ENCODE measurements at places on chromosomes 4 and X.
A peak's percentile ranks its signal among the peaks of the same experiment; 100 is the strongest.

GRCh38 chr4:108130955-108131354 lies 37.8 kb downstream of the LEF1 start:
- no peaks in the 10 kb centered on the region for H3K36me3 ChIP-seq
- H3K27ac ChIP-seq, result no peak overlapping the region
- no peaks in the 10 kb centered on the region for H3K4me1 ChIP-seq
- H3K4me3 ChIP-seq, result no peak overlapping the region
- H3K27me3 ChIP-seq, result no peaks in the 10 kb centered on the region

DNA sequence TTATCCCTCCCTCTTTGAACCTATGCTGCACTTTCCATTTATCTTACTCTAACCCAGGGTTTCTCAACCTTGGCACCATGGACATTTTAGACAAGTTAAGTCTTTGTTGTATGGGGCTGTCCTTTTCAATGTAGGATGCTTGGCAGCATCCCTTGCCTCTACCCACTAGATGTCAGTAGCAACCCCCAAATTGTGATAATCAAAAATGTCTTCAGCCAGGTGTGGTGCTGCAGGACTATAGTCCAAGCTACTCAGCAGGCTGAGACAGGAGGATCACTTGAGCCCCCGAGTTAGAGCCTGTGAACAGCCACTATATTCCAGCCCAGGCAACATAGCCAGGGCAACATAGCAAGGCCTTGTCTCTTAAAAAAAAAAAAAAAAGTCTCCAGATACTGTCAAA lies 7.0 kb downstream of the LRCH2 start:
- H3K4me3 ChIP-seq, result no peak overlapping the region
- H3K27me3 ChIP-seq, result no peaks in the 10 kb centered on the region
- H3K36me3 ChIP-seq, result no peaks in the 10 kb centered on the region

DNA sequence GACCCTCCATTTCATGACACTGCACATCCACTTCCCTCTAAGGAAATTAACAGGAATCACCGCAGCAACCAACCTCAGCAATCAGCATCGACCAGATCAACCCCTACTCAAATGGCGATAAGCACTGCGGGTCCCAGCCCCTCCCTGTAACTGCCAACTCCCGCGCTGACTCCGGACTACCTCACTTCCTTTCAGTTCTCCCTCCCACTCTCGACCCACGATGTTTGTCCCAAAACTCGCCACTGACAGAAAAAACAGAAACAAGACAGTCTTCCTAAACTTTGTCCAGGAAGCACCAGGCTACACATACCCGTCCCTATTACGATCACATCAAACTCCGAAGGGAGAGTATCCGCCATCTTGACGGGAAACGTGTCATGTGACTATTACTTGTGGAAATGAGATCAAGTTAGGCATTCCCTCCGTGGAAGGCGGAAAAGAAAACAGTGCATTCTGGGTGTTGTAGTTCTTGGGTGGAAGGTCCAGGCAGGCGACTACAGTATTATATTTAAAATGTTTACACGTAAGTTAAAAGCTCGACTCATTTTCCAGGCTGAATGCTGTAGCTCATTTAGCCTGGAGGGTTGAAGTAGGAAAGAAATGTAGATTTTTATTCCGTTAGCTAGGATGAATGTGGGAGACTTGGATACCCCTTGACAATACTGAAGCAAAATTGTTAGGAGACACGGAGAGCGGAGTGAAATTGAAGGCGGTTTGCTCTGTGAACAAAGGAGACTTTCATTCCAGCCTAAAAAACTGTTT lies at the start of gene CHM:
Gene CHM (minus strand): TSS at position 385 of the 762 bp plus-strand sequence. CDS start 26 bp downstream, at position 359.
- peak within 1 kb of the TSS; percentile 68 for H3K27ac ChIP-seq
- H3K4me3 ChIP-seq, result peak within 1 kb of the TSS; percentile 93
- H3K4me1 ChIP-seq, result peaks cover 4% of the 10 kb centered on the region
- H3K36me3 ChIP-seq, result no peaks in the 10 kb centered on the region
- DNase-seq, result peak; percentile 89

DNA sequence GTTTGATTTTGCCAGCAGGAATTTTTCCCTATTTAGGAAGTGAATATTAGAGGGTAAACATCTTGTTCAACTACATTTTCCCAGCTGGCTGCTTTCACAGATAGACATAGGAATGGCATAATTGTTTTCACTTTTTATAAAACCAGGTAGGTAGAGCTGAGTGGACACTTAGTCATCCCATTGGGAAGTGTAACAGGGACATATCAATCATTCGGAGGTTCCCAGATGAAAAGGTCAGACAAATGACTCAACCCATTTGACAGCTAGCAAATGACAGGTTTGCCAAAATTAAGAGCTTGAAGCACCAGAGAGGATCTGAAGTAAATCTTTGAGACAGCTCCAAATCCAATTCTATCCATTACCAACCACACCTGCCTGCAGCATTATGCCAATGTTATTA lies 205.3 kb downstream of the SLC39A8 start:
- no peak overlapping the region for H3K4me3 ChIP-seq
- H3K27me3 ChIP-seq, result no peaks in the 10 kb centered on the region
- no peak for DNase-seq
- no peak overlapping the region for H3K27ac ChIP-seq
- H3K4me1 ChIP-seq, result no peaks in the 10 kb centered on the region
- no peaks in the 10 kb centered on the region for H3K36me3 ChIP-seq

GRCh38 chr4:38131371-38132091 lies 171.3 kb downstream of the PTTG2 start:
- peak overlapping the region; percentile 93 for H3K27ac ChIP-seq
- no peaks in the 10 kb centered on the region for H3K27me3 ChIP-seq
- H3K36me3 ChIP-seq, result no peaks in the 10 kb centered on the region
- H3K4me1 ChIP-seq, result peaks cover 72% of the 10 kb centered on the region
- H3K4me3 ChIP-seq, result peak overlapping the region; percentile 3

- no peak overlapping the region for H3K4me3 ChIP-seq
- no peaks in the 10 kb centered on the region for H3K36me3 ChIP-seq
- no peaks in the 10 kb centered on the region for H3K27me3 ChIP-seq
- no peak overlapping the region for H3K27ac ChIP-seq
- DNase-seq, result no peak
Measured at GRCh38 chrX:148229801-148230303, 248.7 kb downstream of the FMR1NB start.

GRCh38 chr4:89889289-89889688 lies 5.4 kb upstream of the MMRN1 start:
- H3K27me3 ChIP-seq, result no peaks in the 10 kb centered on the region
- no peaks in the 10 kb centered on the region for H3K36me3 ChIP-seq
- peaks cover 6% of the 10 kb centered on the region for H3K4me1 ChIP-seq
- no peak for DNase-seq
- no peak overlapping the region for H3K4me3 ChIP-seq

GRCh38 chr4:170589597-170590191 lies 499.9 kb upstream of the AADAT start:
- peak; percentile 56 for DNase-seq
- no peak overlapping the region for H3K4me3 ChIP-seq
- H3K4me1 ChIP-seq, result no peaks in the 10 kb centered on the region
- H3K27ac ChIP-seq, result no peak overlapping the region

DNA sequence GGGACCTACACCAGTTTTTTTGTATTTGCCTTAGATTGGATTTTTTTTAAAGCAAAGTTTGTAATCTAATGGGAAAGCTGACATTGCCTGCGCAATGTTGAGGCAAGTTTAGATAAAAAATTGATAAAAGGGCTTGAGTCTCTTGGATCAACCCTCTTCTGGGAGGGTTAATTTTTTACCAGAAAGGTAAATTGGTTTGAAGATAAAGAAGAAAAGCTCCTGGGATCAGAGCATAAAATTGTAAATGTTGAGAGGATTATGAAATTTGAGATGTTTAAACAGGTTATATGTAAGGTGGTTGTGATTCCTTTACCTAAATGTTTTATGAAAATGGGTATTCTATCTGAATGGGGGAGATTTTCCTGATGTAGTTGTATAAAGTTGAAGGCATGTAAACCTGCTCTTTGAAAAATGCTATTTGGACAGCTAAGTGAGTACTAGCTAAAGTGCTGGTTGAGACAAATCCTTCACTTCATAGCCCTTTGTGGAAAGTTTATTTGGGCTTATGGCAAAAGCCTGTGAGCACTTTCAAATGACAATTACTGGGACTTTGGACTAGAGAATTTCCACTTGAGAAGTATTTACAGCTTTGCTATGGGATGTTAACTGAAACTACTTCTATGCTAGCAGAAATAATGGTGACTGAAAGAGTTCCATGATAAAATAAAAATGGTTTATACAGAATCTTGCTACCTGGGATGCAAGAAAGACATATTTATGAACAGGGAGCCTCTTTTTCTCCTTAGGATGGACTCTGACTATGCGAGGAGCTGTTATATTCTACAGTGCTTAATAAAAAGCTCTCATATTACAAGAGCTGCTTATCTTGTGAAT lies 56.2 kb downstream of the UGT2B10 start:
- H3K36me3 ChIP-seq, result no peaks in the 10 kb centered on the region
- DNase-seq, result no peak

- H3K4me3 ChIP-seq, result no peak overlapping the region
- no peaks in the 10 kb centered on the region for H3K27me3 ChIP-seq
- H3K4me1 ChIP-seq, result 0 out of 2 replicates have a peak, but pooled peaks cover 4% of the 10 kb centered on the region
- no peak overlapping the region for H3K27ac ChIP-seq
- no peaks in the 10 kb centered on the region for H3K36me3 ChIP-seq
Measured at GRCh38 chr4:139798456-139798855, 132.8 kb downstream of the MGST2 start.

DNA sequence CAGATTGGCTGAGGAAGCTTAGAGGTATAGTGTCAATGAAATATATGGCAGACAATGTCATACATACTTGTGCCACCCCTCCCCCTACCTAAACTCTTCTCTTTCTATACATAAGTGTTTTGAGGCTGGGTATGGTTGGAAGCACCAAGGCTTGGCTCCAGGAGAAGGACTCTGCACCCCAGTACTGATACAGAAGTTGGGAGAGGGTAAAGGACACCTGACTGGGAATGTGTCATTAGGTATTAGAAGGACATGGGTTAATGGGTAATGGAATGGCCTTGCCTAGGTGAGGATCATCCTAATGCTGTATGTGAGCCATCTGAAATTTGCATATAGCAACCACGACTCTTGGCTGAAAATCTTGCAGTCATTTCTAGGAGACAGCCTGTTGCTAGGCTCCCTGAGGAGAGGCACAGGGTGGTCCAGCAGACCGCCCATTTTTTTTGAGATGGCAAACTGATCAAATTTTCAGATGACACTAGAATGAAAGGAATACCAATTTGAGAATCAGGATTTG lies 26.8 kb upstream of the AP1S2 start:
- no peak overlapping the region for H3K27ac ChIP-seq
- peaks cover 18% of the 10 kb centered on the region for H3K4me1 ChIP-seq

GRCh38 chr4:38190717-38191178 lies 230.6 kb downstream of the PTTG2 start:
- H3K27ac ChIP-seq, result no peak overlapping the region
- DNase-seq, result no peak
- no peaks in the 10 kb centered on the region for H3K4me1 ChIP-seq
- no peaks in the 10 kb centered on the region for H3K27me3 ChIP-seq
- no peaks in the 10 kb centered on the region for H3K36me3 ChIP-seq
- H3K4me3 ChIP-seq, result no peak overlapping the region

DNA sequence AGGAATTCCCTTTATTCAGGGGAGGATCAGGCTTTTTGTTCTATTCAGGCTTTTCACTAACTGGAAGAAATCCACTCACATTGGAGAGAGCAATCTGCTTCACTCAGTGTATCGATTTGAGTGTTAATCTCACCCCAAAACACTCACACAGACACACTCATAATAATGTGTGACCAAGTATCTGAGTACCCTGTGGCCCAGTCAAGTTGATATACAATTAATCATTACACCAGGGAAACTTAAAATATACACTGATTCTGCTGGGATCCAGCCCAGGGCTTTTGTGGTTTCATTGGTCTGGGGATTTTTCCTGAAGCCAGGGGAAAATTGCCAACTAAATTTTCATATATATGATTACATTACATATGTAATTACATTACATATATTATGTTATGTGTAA lies 44.0 kb upstream of the GATB start:
- H3K36me3 ChIP-seq, result no peaks in the 10 kb centered on the region
- no peak overlapping the region for H3K4me3 ChIP-seq
- DNase-seq, result no peak
- no peak overlapping the region for H3K27ac ChIP-seq

- H3K4me3 ChIP-seq, result no peak overlapping the region
- DNase-seq, result no peak
- no peaks in the 10 kb centered on the region for H3K4me1 ChIP-seq
- H3K27ac ChIP-seq, result no peak overlapping the region
Measured at GRCh38 chrX:86028681-86029080, 18.7 kb downstream of the CHM start.

DNA sequence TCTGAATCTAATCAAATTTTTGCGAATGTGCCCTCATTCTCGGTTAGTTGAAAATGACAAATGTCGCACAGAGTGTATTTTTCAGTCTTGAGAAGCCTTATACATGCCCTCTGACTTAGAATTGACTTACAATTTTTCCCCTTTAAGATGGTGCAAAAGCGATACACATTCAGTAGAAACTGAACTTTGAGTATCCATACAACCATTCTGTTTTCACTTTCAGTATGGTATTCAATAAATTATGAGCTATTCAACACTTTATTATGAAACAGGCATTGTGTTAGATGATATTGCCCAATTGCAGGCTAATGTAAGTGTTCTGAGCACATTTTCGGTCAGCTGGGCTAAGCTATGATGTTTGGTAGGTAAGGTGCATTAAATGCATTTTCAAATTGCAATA lies 43.4 kb downstream of the SLC9A7 start:
- peaks cover 10% of the 10 kb centered on the region for H3K4me1 ChIP-seq
- no peaks in the 10 kb centered on the region for H3K36me3 ChIP-seq
- H3K27me3 ChIP-seq, result no peaks in the 10 kb centered on the region

- no peak overlapping the region for H3K4me3 ChIP-seq
- H3K27ac ChIP-seq, result no peak overlapping the region
- no peaks in the 10 kb centered on the region for H3K4me1 ChIP-seq
Measured at GRCh38 chr4:163587867-163588266, 93.4 kb downstream of the TMA16 start.

DNA sequence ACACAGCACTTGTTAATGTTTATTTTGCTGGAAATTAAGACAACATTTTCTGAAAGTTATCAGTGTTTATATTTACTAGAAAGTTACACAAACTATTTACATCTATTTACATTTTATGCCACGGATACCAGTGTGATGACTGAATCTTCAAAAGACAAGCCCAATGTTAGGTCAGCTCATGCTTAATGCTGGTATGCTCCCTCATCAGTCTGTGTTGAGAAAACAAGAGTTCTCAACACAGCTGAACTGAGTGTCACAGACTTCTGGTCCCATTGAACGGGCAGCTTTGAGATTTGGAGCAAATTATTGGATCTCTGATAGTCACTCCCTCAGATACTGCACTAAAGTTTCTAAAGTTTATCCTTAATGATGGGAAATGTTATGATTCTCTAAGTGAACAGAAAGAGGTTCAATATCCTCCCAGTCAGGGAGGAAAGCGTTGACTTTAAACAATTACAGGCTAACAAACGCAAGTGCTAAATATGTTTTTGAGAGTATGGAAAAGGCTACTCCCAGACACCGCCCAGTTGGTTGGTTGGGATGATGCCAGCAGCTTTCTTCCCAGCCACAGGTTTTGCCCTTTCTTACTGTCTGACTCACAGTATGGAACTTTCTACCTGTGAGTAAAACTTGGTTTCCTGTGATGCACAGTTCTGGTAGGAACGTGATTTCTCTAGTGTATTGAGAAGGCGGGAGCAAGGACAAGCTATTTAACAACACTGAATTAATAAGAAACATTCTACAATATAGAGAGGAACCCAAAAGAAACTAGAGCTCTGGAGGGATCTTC lies 1293.6 kb upstream of the TENM3 start:
- DNase-seq, result no peak
- no peak overlapping the region for H3K4me3 ChIP-seq
- H3K4me1 ChIP-seq, result no peaks in the 10 kb centered on the region
- no peak overlapping the region for H3K27ac ChIP-seq
- no peaks in the 10 kb centered on the region for H3K36me3 ChIP-seq

All from MM.1S (cell line).